Epithelial cell of proximal tubule (primary cell): ENCODE measurements at places on chromosomes 5 and 9. TPM values are rescaled to one million over a fixed set of nuclear protein-coding genes. Genes with fewer than 3 reads are reported as not detected.

GRCh38 chr5:175638305-175638704 lies 19.6 kb upstream of the HRH2 start:
- DNase-seq = no peak

GRCh38 chr9:14251154-14252071 lies 62.5 kb downstream of the NFIB start:
- DNase-seq = peak; percentile 88

DNA sequence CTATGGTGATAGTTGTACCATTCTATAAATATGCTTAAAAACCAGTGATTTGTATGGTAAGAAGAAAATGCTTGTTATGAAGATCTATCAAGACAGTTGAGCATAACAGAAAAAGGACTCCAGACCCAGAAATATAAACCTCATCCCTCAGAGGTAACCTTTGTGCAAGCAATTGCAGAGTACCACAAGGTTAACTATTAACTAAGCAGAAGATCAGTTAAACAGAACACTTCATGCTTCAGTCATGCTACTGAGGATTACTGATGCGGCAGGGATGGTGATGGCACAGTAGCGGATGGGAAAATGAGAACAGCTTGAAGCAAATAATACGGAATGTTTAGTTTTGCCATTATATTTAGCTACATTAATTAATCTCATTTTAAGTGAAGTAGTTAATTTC lies 45.5 kb downstream of the IARS1 start:
- peak; percentile 66 for DNase-seq

SPINK6 gene
- total RNA-seq = not detected in 2 replicates

MZB1 gene
- total RNA-seq = not detected in 2 replicates

TXNDC8 gene
- total RNA-seq = not detected in 2 replicates

DNA sequence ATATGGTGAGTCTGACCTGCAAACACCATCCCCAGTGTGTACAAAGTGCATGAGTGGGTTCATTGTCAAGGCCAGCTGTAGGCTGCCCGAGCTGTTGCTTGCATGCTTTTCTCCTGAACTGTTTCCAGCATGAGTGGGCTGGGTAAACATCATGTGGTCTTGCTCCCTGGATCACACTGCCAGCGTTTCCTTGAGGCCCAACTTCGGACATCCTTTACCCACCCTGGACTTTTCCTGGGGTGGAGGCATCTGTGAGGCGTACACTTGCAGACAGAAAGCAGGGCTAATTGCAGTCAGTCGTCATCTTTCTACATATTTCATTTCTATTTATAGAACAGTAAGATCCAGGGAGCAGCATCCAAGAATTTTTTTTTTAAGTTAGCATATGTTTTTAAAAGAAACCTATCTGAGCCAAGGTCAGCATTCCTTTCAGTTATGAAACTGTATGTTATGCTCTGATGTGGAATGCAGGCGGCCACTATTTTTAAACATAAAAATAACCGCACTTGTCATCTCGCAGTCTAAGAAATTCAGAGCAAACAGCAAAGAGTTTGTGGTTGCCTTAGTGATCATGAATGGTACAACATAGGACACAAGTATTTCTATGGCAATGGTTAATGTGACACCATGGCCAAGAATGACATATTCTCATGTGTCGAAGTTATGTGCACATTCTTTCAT lies 106.5 kb upstream of the DMRT1 start:
- DNase-seq = no peak
